AG04450 (cell line): ENCODE measurements at places on chromosomes 4 and X.
A peak's percentile ranks its signal among the peaks of the same experiment; 100 is the strongest.

DNA sequence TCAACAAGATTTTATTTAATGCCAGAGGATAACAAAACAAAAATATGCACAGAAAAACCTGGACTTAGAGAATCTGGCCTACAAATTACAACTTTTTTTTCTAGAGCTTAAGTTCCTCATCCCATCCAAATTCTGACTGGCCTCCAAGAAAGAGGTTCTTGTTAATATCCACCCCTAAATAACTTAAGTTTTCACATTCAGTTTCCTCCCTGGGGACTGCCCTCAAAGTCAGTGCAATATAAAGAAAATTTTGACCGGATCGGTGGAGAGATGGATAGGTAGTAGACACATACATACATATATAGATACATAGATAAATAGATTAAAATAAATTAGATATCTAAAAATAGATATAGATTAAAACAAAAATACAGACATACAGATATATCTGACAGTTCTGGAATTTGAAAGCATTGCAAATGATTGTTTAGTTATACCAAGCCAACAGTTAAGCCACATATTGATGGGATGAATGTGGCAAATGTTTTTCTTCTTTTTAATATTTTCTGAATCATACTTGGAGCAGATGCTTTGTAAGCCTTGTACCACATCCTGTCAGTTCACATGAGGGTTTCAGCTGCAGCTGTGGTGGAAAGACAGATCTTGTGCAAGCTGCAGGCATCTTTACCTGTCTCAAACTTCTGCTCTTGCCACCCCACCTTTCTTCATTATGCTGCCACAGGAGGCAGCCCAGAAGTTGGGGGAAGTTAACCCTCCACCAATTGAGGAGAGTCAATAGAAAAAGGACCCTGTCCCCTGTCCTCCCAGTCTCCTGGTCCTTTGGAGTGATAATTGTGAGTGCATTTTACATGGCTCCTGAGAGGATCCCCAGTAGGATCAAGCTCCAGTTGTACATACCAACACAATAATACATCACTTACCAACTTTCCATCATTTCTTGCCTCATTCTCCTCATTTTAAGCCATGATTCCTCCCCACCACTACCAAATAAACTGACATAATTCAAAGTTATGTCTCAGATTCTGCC lies 58.5 kb upstream of the PRDM8 start:
- DNase-seq: no peak

DNA sequence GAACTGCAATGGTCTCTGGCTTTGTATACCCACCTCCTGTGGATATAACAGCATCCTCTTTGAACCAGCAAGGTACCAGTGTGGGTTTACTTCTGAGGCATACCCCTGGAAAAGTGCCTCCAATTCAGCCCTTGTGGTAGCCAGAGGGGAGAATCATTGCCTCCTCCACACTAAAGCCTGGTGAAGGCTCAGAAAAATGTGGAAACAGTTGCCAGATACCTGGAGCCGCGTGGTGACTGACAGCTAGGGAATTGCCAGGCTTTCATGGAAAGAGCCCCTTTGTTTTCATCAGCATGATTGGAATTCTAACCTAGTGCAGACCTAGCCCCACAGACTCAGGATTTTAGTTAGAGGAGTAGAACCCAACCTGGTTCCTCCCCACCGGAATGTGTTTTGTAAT lies 168.6 kb upstream of the KLF3 start:
- no peak for DNase-seq

DNA sequence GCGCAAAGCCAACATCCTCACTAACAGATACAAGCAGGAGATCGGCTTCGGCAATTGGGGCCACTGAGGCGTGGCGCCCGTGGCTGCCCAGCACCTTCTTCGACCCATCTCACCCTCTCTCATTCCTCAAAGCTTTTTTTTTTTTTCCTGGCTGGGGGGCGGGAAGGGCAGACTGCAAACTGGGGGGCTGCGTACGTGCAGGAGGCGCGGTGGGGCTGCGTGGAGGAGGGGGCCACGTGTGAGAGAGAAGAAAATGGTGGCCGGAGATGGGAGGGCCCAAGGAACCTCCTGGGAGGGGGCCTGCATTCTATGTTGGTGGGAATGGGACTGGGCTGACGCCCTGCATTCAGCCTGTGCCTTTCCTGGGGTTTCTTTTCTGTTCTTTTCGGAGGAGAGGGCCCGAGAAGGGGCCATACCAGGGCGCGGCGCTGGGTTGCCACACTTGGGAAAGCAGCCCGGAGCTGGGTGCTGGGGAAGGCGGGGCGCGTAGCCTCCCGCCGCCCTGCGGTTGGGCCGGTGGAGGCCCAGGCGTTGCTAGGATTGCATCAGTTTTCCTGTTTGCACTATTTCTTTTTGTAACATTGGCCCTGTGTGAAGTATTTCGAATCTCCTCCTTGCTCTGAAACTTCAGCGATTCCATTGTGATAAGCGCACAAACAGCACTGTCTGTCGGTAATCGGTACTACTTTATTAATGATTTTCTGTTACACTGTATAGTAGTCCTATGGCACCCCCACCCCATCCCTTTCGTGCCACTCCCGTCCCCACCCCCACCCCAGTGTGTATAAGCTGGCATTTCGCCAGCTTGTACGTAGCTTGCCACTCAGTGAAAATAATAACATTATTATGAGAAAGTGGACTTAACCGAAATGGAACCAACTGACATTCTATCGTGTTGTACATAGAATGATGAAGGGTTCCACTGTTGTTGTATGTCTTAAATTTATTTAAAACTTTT lies 4.5 kb downstream of the MID1IP1 start:
- peak; percentile 43 for DNase-seq

- no peak for DNase-seq
Observed at GRCh38 chr4:158884280-158884679, 115.5 kb downstream of the FNIP2 start.

- DNase-seq: no peak
Observed at GRCh38 chrX:151754641-151755215, 20.2 kb downstream of the CNGA2 start.

GRCh38 chr4:152015597-152016302 lies 254.9 kb upstream of the GATB start:
- no peak for DNase-seq

- DNase-seq: peak; percentile 57
Observed at GRCh38 chr4:128461291-128462102, 173.9 kb upstream of the PGRMC2 start.

DNA sequence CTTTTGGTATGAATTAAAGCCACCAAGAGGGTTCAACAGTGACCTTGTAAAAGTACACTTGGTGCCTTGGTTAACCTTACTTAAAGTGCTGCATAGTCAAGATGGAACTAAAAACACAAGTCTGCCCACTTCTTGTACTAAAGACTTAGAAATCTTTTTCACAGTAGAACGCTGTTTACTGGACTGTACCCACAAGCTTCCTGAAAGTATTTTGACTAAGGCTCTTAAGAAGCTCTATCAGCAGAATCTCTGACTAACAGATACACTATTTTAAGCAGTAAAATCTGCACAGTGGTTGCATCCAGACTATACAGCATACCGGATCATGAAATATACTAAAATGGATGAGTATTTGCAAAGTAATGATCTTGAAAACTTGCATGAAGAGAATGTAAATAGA lies 7.2 kb downstream of the RAB28 start:
- peak; percentile 54 for DNase-seq

GRCh38 chr4:163988865-163989264 lies 494.4 kb downstream of the TMA16 start:
- DNase-seq: no peak

DNA sequence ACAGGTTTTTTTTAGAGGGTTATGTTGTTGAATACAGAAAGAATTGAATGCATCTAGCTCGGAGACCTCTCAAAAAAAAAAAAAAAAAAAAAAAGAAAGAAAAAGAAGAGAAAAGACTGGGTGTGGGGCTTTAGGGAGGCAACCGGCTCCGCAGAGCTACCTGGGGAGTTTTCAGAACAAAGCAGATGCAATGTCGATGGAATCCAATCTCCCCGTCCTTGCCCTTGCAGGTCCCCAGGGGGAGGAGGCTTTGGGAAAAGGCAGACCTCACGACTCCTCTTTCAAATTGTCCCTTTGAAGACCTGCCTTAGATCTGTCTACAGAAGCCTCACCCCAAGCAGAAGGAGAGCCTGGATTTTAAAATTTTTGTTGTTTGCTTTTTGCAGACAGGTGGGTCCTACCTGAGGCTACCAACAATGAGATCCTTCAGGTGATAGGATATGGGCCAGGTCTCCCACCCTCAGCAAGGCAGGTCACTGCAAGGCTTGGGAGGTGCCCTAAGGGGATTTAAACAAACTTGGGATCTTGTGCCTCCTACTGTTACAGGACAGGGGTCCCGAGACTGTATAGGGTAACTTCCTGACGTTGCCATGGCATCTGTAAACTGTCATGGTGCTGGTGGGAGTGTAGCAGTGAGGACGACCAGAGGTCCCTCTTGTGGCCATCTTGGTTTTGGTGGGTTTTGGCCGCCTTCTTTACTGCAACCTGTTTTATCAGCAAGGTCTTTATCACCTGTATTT lies 75.2 kb upstream of the PRKX start:
- DNase-seq: no peak

DNA sequence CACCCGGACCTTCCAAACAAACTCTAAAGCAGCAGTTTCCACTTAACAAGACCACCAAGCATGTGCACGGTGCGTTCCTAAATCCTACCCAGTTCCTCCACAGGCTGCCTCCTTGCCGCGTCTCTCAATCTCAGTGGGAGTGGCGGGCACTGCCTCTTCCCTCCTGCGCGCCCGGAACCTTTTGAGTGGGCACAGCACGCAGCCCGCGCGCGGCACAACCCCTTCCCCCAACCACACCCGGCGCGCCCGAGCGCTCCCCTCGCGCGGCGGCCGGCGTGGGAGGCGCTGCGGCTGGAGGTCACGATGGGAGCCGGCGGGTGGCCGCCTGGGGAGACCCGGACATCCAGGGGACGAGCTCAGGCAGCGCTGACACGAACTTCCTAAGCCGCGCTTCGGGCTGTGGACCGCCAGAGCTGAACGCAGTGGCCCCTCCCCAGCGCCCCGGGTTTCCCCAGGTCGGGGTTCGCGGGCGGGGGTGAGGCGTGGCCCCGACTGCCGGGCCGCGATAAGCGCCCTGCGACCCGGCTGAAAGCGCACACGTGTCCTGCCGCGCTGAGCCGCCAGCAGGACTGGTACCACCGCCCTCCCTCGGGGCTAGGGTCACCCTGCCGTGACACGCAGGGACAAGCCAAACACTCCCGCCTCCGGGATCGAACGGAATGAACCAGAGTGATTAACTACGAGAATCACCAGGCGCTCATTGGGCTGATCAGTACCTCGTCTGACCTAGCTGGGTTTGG lies at the start of gene ABCG2:
Gene ABCG2, minus strand, starts transcription at position 151 of the 740 bp plus-strand sequence. CDS start 18,644 bp downstream, outside the sequence.
- peak; percentile 23 for DNase-seq

GRCh38 chr4:90171491-90171890 lies 44.3 kb downstream of the CCSER1 start:
- no peak for DNase-seq

DNA sequence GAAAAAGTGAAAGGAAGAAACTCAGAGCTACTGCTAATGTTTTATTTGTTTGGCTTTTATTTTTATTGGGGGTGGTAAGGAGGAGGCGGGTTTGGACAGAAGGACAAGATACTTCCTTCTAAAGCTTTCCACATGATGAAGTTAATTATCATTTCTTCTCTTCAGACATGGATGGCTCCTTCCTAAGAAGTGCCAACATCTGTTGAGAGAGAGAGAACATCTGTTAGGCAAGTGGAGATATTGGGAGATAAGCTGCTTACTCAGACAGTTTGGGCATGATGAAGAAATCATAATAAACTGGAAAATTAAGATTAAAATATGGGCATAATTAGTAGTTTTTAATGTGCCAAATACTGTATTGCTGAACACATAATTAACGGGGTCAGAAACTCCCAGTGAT lies 535.7 kb upstream of the INTU start:
- DNase-seq: no peak

GRCh38 chr4:137310593-137311490 lies 221.5 kb downstream of the PCDH18 start:
- DNase-seq: peak; percentile 41

GRCh38 chr4:39349326-39349725 lies 16.8 kb downstream of the RFC1 start:
- no peak for DNase-seq

DNA sequence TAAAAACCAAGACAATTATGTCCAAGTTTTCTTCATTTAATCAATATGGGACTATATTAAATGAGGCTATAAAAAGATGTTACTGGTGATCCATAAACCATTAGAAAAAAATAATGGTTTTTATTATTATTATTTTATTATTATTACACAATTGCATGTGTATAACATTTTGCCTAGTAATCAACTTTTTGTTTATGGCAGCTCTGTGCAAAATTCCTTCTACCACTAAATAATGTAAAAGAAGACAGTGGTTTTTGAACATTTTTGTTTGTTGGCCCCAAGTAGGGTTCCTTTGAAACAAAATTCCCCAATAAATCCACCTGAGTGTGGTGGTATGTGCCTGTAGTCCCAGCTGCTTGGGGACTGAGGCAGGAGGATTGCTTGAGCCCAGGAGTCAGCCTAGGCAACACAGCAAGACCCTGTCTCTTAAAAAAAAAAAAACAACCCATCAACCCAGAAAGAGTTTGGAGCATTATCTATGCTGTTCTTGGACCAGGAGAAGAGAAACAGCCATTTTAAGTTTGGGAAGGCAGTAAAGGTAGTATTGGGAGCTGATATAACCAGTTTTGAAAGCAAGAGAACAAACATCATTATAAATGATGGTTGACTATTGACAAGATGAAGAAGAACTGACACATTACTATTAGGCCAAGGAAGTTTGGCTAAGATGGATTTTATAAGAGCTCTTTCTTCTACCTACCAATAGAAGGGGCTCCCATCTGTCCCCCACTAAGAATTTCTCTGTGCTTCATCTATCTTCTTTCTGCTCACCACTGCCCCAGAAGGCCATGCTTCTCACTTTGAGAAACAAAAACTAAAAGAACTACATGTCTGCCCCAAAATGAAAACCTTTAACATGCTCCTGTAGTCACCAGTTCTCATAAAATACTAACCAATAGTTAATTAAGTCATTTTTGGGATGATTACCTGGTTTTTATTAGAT lies 2.2 kb downstream of the TMEM156 start:
- DNase-seq: no peak

DNA sequence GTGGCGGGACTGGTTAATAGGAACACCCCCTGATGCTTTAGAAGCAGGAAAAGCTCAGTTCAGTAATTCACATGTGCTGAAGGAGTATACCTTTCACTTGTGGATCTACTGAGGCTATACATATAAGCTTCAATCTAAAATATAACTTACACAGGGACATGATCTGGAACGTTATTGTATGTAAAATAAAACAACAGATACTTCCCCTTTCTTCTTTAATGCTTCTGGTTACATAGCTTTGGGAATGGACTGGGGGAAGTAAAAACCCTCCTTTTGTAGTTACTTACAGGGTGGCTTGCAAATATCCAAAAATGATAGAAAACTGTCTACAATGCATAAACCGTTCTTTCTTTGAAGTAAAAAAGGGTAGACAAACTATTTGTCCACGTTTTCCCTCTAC lies 1.9 kb downstream of the FGG start:
- no peak for DNase-seq
